Ureter (tissue), 1 donor: ENCODE measurements at places on chromosomes 5 and 9. TPM values are rescaled to one million over a fixed set of nuclear protein-coding genes. Genes with fewer than 3 reads are reported as not detected.

DNA sequence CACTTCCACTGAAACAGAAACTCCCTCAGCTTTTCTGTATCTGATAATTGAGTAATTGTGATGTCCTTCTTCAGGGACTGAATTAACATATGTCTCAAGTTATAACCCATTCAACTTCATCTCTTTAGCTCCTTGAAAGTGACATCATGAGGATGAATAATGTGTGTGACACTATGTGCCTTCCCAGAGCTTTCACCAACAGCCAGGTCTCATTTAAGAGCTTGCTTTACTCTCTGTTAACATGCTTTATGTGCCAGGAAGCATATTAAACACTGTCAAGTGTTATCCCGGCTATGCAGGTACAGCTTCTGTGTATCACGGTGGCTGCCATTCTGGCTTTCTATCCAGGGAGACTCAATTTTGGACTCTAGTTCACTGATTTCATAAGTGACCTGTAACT lies 799.9 kb downstream of the CDH12 start:
- no peak for DNase-seq

DNA sequence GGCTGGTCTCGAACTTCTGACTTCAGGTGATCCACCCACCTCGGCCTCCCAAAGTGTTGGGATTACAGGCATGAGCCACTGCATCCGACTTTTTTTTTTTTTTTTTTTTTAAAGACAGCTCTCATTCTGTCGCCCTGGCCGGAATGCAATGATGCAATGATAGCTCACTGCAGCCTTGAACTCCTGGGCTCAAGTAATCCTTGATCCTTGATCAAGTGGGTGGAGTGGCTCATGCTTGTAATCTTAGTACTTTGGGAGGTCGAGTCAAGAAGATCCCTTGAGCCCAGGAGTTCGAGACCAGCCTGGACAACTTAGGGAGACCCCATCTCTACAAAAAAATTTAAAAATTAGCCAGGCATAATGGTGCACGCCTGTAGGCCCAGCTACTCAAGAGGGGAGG lies 8.1 kb downstream of the SEC24A start:
- no peak for DNase-seq

DBN1 gene
- total RNA-seq = 41.5 TPM

TMEM252 gene
- total RNA-seq = not detected

DNA sequence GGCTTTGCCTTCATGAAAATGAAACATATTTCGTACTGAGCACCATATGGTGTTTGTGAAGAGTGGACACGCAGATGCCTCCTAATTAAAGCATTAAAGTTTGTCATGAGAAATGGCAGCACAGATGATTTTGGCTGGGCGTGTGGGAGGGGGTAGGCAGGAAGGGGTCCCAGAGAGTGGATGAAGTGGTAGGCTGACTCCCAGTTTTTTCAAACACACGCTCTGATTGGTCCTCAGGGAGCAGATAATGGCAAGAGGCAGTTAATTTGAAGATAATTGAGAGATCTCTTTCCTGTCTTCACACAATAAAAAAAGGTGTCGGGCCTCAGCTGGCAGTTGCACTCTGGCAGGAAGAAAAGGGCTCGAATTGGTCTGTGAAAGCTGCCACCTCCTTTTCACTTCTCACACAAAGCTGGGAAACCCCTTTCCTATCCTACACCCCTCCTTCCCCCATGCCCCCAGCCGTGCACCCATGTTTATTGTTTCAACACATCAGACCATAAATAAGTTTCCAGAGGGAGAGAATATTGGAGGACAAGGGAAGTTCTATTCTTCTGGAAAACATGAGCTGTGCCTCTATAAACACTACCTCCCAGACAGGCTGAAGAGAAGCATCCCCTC lies 429.6 kb downstream of the ARHGEF28 start:
- DNase-seq = no peak
